Thoracic aorta (tissue), 2 donors: ENCODE measurements at places on chromosomes 2 and 18. TPM values are rescaled to one million over a fixed set of nuclear protein-coding genes. Genes with fewer than 3 reads are reported as not detected.

The CETN1 gene
- total RNA-seq = not detected

The RNF125 gene
- 2.2 TPM for total RNA-seq

The SAG gene
- total RNA-seq = not detected

The CHST10 gene
- total RNA-seq = 8.5 TPM

The NT5DC4 gene
- total RNA-seq = not detected

The COL4A4 gene
- total RNA-seq = 17.2 TPM

- peaks cover 36% of the 10 kb centered on the region for H3K4me1 ChIP-seq
- H3K27ac ChIP-seq = peak overlapping the region; percentile 48
- DNase-seq = no peak
- no peaks in the 10 kb centered on the region for H3K27me3 ChIP-seq
- H3K36me3 ChIP-seq = peaks cover 17% of the 10 kb centered on the region
- peak overlapping the region; percentile 35 for H3K4me3 ChIP-seq
These were observed 7.9 kb downstream of the TUBB6 start for GRCh38 chr18:12315911-12316310.

GRCh38 chr18:77433076-77433475, 183.4 kb downstream of the GALR1 start:
- no peaks in the 10 kb centered on the region for H3K4me1 ChIP-seq
- H3K4me3 ChIP-seq = no peak overlapping the region
- DNase-seq = no peak
- no peaks in the 10 kb centered on the region for H3K27me3 ChIP-seq

- no peaks in the 10 kb centered on the region for H3K36me3 ChIP-seq
- H3K4me1 ChIP-seq = no peaks in the 10 kb centered on the region
- H3K27me3 ChIP-seq = no peaks in the 10 kb centered on the region
- no peak overlapping the region for H3K4me3 ChIP-seq
- DNase-seq = no peak
These were observed 383.7 kb upstream of the SLC14A2 start for GRCh38 chr18:45231617-45232016.

DNA sequence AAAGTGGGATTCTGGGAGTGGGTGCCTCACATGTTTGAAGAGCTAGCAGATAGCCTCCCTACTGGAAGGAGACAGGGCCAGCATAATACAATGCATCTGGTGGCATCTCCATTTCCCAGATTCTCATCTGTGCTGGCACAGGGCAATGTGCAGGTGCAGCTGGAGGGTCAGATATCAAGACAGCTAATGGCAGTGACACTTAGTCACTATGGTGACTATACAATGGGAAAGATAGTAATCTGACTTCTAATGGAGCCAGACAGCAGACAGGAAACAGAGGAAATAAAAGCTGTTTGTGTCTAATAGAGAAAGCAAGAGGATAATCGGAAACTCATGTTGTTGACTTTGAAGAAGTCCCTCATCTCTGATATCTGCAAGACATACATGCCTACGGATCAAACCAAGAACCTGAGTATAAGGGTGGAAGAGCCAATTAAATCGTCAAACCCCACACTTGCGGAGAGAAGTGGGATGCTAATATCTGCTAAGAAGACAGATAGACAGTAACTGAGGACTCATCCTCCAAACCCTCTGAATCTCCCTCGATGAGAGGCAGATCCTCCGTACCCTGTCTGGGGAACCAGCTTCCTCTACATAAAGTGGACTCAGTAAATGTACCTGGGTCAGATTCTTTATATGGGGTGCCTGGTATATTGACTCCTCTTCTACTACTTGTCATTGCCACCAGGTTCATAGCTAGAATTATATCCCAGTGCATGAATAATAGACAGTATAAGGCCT, 692.7 kb downstream of the SOCS6 start:
- H3K27me3 ChIP-seq = no peaks in the 10 kb centered on the region
- no peaks in the 10 kb centered on the region for H3K4me1 ChIP-seq
- H3K36me3 ChIP-seq = no peaks in the 10 kb centered on the region

DNA sequence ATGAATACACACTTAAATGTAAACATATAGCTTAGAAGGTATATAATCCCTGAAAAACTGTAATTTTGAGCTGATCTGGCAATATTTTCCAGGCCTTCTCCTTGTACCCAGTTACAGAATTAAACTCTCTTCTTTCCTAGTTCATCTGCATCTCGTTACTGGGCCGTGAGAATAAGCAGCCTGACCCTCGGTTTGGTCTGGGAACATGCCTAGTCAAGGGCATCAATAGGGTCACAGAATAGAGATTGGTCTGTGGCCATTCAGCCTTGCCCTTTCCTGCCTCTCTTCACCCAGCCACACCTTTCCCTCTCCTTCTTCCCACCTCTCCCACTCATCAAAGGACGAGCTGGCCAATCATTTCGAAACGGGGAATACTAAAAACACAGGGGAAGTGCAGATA, 27.3 kb downstream of the SULT1C2 start:
- no peaks in the 10 kb centered on the region for H3K27me3 ChIP-seq
- DNase-seq = no peak
- no peak overlapping the region for H3K27ac ChIP-seq
- no peaks in the 10 kb centered on the region for H3K36me3 ChIP-seq

DNA sequence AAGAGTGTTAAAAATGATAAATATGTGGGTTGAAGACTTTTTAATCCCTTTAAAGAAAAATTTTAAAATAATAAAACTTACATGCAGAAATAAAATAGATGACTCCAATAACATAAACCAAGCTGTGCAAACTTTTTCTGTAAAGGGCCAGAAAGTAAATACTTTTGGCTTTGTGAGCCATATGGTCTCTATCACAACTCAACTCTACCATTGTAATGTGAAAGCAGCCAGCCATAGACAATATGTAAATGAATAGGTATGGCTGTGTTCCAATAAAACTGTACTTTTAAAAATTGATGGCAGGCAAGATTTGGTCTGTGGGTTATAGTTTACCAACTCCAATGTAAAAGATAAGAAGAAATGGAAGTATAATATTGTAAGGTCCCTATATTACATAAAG, 45.2 kb downstream of the SNED1 start:
- no peak for DNase-seq
- H3K27ac ChIP-seq = no peak overlapping the region
- no peaks in the 10 kb centered on the region for H3K27me3 ChIP-seq
- no peak overlapping the region for H3K4me3 ChIP-seq
- no peaks in the 10 kb centered on the region for H3K4me1 ChIP-seq
